Right ventricle myocardium superior (tissue), 1 donor: ENCODE measurements at places on chromosomes 1 and 21.

DNA sequence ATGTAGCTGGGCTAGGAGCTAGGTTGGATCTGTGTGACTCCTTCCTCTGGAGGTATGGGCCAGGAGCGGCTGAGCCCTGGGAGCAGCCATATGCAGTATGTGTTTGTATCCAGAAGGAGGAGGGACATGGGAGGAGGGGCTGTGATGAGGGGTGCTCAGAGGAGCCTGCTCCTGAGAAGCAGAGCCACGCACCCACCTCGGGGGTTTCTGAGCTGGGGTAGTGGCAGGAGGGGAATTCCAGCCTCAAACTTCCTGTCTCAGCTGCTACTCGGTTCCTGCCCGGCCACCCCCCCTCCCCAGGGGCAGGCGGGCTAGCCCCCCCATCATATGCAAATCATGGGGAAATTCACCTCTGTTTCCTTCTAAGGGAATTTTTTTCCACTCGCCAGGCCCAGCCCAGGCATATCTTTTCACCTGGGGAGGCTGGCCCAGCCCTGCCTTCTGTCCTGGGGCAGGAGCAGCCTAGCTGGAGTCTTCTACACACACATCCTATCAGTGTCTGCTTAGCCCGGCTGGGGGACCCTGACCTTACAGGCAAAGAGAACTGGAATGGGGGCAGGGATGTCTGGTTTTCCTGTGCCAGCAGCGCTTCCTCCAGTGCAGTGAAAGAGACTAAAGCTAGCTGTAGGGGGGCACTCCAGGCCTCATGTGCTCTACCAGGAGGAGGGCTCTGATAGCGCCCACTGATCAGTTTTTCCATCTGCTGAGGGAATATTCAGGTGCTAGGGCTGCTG is 3.0 kb downstream of the ZC3H12A start:
- DNase-seq = no peak

DNA sequence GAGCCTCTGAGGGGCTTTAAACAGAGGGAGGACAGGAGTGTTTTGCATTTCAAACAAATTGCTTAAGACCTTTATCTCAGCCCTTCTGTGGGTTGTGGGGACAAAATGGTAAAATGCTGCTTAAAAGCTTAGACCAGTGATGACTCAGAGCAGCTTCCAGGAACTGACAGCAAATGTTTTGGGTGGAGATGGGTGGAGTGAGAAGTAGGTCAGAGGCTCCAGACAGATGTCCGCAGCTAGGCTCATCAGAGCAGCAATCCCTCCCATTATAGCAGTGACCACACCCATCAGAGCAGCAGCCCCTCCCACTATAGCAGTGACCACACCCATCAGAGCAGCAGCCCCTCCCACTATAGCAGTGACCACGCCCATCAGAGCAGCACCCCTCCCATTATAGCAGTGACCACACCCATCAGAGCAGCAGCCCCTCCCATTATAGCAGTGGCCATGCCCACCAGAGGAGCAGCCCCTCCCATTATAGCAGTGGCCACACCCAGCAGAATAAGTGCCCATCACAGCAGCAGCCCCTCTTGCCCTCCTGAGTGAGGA is 532.2 kb downstream of the MATN1 start:
- DNase-seq = no peak

GRCh38 chr1:55210990-55211801 is 4.0 kb downstream of the USP24 start:
- DNase-seq = no peak

- no peak for DNase-seq
These were observed 57.9 kb downstream of the NTMT2 start for GRCh38 chr1:170203693-170204092.

DNA sequence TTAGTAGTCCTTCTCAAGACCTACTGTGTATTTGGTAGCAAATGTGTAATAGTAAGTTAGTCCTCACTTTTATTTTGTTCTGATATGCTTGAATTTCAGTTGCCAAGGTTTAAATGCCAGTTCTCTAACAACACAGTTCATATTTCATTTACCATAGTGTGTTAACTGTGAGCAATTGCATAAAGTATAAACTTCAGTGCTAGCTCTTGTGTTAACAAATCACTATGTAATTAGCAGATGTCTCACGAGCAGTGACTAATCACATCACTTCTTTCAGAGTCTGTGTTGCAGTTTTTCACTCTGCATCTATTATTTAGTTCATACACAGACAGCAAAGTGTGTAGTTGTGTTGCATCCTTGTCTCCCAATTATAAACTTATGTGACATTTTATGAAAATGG is 47.8 kb downstream of the ZMYM4 start:
- DNase-seq = no peak

DNA sequence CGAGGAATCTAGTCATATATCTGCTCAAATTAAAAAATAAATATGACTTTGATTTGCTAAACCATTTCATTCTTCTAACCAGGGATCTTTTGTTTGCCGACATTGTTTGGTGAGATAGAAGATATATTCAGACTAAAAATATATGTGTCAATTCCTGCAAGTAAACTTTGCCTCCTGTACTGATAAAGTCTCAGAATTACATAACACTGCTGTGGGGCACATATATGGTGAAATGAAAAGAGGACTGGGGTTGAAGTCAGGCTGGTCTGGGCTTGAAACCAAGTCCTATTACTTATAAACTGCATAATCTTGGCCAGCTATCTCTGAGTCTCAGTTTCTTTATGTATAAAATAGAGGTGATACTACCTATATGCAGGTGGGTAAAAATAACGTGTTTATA is 9.8 kb downstream of the SCMH1 start:
- no peak for DNase-seq

DNA sequence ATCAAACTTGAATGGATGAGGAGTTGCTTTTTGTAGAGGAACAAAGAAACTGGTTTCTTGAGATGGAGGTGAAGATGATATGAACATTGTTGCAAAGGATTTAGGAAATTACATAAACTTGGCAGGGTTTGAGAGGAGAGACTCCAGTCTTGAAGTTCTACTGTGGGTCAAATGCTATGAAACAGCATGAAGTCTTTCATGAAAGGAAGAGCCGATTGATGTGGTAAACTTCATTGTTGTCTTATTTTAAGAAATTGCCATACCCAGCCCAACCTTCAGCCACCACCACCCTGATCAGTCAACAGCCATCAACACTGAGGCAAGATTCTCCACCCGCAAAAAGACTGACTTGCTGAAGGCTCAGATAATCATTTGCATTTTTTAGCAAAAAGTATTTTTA is 52.2 kb downstream of the SIPA1L2 start:
- no peak for DNase-seq

- DNase-seq = no peak
These were observed 7.1 kb upstream of the THEM5 start for GRCh38 chr1:151860504-151861187.

DNA sequence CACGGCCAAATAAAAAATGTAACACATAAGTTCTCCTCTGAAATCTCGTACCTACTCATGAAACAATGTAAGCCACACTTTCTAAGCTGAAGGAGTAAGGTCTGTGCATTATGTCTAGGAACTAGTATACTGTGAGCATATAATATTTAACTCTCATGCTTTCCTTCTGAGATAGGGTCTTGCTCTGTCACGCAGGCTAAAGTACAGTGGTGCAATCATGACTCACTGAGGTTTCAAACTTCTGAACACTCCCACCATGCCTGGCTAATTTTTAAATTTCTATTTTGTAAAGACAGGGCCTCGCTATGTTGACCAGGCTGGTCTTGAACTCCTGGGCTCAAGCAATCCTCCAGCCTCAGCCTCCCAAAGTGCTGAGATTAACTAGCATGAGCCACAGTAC is 71.3 kb downstream of the AHCTF1 start:
- DNase-seq = no peak

- no peak for DNase-seq
These were observed 164.4 kb upstream of the EDN2 start for GRCh38 chr1:41648844-41649243.

DNA sequence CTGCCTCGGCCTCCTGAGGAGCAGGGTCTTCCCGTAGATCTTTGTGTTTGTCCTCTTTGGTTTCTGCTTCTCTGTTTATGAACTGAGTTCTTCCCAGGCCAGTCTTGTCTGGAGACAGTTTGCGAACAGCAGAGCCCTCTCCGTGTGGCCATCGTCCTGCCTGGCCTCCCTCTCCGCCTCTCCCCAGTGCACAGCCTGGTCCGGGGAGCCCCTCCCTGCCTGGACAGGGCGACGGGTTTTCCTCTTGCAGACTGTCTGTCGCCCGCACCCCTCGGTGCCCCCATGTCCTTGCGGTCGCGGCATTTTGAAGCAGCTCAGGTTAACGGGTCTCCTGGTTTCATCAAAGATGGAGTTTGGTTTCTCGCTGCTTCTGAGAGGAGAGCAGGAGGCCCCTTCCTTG is 34.8 kb downstream of the SLX9 start:
- DNase-seq = no peak

DNA sequence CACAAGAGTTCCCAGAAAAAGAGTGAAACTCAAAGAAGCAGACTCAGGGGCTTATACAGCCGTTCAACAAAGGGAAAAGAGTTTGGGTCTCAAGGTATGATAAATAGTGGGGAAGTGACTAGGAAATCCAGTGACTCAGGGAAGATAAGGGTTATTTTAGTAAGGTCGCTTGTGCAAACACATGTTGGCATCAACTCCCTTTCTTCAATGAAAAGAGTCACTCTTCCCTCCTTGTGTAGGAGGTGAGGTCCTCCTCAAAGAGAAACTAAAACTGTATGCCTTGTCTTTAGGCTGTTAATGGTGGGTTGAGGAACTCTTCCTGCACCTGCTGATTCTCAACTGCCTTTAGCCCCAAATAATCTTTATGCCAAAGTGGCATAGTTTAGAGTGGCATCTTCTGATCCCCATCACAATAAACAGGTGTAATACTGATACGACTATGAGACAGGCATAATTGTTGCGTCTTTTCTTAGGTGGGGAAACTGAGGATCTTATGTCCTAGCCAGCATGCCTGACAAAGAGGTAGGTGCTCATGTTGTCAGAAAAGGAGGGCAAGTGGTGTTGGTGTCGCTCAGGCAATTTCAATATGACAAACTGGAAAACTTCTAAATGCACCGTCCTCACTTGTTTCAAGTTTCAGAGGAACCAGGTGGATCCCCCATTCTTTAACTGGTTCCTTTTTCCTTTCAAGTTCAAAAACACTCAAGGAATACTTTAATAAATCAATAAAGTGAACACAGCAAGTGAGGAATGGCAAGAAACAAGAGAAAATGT is 294.1 kb upstream of the RUNX1 start:
- DNase-seq = no peak

DNA sequence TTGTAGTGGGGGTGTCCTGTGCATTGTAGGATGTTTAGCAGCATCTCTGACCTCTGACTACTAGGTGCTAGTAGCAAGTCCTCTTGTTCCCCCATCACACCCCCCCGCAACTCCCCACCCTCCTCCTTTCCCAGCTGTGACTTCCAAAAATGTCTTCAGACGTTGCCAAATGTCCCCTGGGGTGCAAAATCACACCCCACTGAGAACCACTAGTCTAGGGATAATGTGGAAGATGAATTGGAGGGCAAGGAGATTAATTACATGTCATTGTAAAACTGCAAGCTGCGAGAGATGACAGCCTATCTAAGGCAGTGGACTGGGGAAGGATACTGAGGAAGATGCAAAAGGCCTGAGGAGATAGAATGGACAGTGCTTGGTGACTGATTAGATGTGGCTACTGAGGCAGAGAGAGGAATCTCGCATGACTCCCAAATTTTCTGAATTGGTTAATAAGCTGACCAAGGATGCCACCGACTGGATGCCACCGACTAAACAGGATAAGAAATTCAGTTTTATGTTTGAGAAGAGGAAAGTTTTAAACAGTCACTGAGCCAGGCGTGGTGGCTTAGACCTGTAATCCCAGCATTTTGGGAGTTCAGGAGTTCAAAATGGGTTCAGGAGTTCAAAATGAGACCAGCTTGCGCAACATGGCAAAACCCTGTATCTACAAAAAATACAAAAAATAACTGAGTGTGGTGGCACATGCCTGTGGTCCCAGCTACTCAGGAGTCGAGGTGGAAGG is 3.1 kb upstream of the JAK1 start:
- DNase-seq = no peak

GRCh38 chr1:221246067-221246466 is 366.8 kb downstream of the HLX start:
- no peak for DNase-seq

GRCh38 chr1:187971851-187972250 is 1143.1 kb downstream of the PLA2G4A start:
- DNase-seq = no peak

- DNase-seq = no peak
These were observed 12.1 kb downstream of the GREM2 start for GRCh38 chr1:240599830-240600229.

DNA sequence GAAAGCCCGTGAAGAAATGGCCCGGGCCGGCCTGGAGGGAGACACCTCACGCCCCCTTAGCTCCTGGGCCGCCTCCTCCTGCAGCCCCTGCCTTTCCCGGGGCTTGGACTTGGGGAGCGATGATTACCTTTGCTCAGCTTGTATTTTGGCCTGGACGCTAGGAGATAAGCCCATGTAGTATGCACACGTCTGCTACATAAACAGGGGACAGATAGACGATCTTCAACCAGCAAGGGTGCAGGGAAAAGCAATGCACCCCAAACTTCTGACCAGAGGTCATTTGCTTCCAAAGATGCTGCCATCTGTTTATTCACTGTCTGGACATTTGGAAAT is 936 bp downstream of the TP73 start:
- no peak for DNase-seq

DNA sequence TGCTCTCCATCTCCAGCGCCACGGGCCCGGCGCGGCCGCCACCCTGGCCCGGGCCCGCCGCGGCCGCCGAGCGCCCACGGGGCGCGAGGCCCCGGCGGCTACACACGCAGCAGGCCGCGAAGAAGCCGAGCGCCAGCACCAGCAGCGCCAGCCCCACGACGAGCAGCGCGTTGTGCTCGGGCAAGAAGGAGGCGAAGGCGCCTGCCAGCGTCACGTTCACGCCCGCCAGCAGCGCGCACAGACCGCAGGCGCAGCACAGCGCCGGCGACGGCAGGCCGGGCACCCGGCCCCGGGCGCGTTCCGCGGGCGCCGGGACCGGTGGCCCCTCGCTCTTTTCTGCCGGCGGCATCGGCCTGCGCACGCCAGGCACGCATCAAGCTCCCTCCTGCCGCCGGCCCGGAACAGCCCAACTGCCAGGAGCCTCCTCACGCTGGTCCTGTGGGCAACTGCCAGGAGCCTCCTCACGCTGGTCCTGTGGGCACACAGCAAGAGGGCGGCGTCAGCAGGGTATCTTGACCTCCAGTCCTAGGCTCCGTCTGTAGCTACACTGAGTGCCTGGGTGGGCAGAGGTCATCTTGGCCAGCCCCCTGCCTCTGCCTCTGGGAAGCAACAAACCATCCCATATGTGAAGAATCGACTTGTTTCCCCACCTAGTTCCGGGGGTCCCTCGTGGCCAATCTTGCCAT is 18.1 kb downstream of the KNCN start:
- peak; percentile 66 for DNase-seq

DNA sequence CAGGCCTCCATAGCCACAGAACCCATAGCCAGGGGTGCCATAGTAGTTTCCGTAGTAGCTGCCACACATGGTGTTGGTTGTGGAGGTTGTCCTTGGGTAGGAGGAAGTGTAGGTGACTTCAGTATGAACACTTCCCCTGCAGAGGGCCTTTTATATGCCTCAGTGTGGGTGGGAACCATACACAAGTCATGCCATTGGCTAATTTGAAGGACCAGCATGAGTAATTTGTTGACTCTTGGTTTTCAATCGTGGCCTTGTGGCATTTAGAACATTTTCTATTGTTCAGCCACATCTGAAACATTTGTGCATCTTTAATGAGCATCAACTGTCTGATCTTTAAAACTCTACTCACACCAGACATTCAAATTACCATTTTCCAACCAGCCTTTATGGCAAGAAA is at the start of gene KRTAP6-1:
TSS of gene KRTAP6-1 (minus strand) at position 95 of the 400 bp plus-strand sequence. CDS start at position 69, 26 bp downstream.
- DNase-seq = no peak

GRCh38 chr1:46399307-46399706 is 5.2 kb downstream of the FAAH start:
- DNase-seq = no peak
